ENCODE measurements at places on chromosomes 3 and 15. TPM values are rescaled to one million over a fixed set of nuclear protein-coding genes. Genes with fewer than 3 reads are reported as not detected.

GPR160 gene
- polyA plus RNA-seq = 93.7 TPM

HAPLN3 gene
- polyA plus RNA-seq = not detected

RTP4 gene
- 7.9 TPM for polyA plus RNA-seq

EXD1 gene
- 0.03 TPM for polyA plus RNA-seq

ATOSA gene
- polyA plus RNA-seq = 21.0 TPM

FANCD2OS gene
- not detected for polyA plus RNA-seq

MELTF gene
- polyA plus RNA-seq = 0.92 TPM

ALPK3 gene
- under 0.01 TPM for polyA plus RNA-seq

PLAAT1 gene
- not detected for polyA plus RNA-seq

ANKRD63 gene
- polyA plus RNA-seq = not detected

All from sigmoid colon (tissue), 7 donors.